Stimulated activated CD4-positive, alpha-beta T cell treated with anti-CD3 and anti-CD28 coated beads, Interleukin-2, amount 100 ng/mL, for 4 hours (primary cell): ENCODE measurements at places on chromosomes 4 and X.

DNA sequence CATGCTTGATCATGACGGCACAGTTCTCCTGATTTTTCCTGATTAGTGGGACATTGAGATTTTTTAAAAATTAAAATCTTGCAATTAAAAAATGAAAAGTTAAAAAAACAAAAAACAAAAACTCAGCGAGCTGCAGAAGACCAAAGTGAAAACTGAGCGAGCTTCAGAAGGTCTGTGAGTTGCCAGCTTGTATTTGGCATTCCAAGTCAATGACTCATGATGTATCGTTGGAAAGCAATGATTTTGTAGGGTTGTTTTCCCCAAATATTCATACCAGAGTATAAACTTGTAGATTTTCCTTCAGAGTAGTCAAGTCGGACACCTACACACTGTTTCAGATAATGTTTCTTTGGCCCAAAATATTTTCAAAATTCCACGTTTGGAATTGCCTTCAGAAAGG is 76.9 kb downstream of the LRRC66 start:
- DNase-seq: no peak

GRCh38 chrX:29728639-29729038 is 486.7 kb upstream of the MAGEB2 start:
- no peak for DNase-seq

DNA sequence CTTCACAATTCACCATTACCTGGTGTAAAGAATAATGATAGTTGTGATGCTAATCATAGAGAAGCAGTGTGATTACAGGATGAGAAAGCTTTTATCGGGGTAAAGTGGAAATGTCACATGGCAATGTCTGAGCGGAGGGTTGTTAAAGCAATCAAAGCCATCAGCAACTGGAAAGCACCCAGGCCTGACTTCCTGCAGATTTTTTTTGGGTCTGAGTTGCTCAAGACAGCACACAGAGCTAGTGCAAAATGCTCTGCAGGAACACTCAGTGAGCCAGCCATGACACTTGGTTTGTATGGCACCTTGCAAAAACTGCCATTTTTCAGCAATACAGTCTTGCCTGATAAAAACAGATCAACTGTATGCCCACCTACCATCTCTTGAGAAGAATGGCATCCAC is 152.9 kb downstream of the COL4A6 start:
- no peak for DNase-seq

GRCh38 chr4:156413239-156414135 is 459.8 kb upstream of the CTSO start:
- no peak for DNase-seq

GRCh38 chr4:15250021-15250441 is 177.8 kb upstream of the C1QTNF7 start:
- no peak for DNase-seq

- no peak for DNase-seq
These were observed 1.8 kb downstream of the FLNA start for GRCh38 chrX:154372612-154373022.

- DNase-seq: no peak
These were observed 88.4 kb upstream of the CLNK start for GRCh38 chr4:10773010-10773409.

DNA sequence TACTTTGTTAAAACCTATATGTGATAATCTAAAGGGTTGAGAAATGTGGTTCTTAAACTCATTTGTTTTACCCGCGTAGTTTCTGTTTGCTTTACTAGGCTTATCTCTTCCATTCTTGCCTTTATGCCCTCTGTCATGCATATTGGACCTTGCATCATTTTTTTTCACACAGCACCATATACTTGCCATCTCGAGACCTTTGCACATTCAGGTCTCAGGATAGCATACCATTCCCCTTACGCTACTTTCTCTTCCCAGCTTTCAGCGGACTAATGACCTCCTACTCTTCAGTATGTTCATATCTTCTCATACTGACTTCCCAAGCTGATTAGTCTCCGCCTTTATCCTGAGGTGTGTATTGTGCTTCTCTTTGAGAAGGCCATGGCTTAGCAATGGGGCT is 40.5 kb downstream of the USP38 start:
- DNase-seq: no peak

GRCh38 chrX:5681159-5681558 is 547.5 kb downstream of the NLGN4X start:
- DNase-seq: no peak
